ENCODE measurements at places on chromosomes 12 and 14.

GRCh38 chr12:5582018-5582417 is 150.1 kb downstream of the NTF3 start:
- DNase-seq = no peak

GRCh38 chr12:120761519-120761934 is 35.9 kb downstream of the ACADS start:
- DNase-seq = no peak

GRCh38 chr12:4607056-4607455 is 41.8 kb downstream of the AKAP3 start:
- no peak for DNase-seq

- DNase-seq = no peak
Observed at GRCh38 chr14:77342726-77343397, 22.0 kb downstream of the GSTZ1 start.

DNA sequence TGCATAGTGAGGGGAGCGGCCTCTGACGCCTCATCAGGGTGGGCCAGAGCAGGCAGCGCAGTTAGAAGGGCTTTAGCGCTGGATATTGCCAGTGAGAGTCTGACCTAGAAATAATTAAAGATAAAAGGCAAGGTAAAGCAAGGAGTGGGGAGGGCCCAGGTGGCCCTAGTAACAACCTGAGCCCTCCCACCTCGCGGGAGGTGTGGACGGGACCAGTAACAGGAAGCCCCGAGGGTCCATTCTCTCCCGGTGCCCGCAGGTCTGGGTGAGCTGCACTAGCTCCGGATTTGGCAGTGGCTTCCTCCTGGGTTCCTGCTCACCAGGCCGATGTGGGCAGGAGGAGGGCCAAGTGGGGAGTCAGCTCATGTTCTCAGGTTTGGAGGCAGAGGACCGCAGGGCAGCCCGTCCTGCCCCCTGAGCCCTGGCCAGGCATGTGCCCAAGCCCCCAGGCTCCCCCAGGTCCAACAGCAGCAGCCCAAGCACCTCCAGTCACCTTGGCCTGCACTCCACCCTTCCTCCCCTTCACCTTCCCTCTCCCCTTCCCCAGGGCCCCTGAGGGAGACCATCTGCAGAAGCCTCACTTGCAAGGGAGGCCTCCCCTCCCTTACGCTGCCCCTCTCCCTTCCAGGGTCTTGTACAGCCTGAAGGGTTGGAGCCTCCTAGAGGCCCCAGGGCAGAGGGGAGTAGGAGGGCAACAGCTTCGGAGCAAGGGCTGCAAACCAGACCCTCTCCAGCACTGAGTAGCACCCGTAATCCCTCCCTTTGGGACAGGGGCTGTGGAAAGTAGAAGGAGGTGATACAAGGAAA is 144.3 kb upstream of the FKBP4 start:
- no peak for DNase-seq

- DNase-seq = no peak
Observed at GRCh38 chr12:26122681-26123481, 2.0 kb downstream of the BHLHE41 start.

DNA sequence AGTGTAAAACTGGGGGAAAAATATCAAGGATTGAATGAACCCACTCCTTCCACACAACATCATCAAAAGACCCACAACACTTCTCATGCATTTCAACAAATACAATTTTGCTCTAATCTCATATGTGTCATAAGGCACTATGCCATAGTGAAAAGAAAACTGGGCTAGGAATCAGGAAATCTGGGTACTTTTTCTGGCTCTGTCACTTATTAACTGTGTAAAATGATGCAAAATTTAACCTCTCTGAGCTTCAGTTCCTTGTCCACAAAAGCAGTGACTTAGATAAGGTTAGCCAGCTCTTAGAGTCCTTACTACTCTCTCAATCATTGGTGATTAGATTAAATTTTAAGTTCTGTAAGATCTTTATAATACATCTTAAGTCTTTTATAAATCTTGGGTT is 250.5 kb upstream of the SOX5 start:
- DNase-seq = no peak

GRCh38 chr12:132444957-132445883 is 44.7 kb upstream of the FBRSL1 start:
- no peak for DNase-seq

- peak; percentile 13 for DNase-seq
Observed at GRCh38 chr14:63759456-63759855, 31.6 kb upstream of the SGPP1 start.

GRCh38 chr14:24253936-24254335 is 9.0 kb downstream of the TGM1 start:
- no peak for DNase-seq

- peak; percentile 38 for DNase-seq
Observed at GRCh38 chr14:79544698-79545070, 666.6 kb downstream of the DIO2 start.

DNA sequence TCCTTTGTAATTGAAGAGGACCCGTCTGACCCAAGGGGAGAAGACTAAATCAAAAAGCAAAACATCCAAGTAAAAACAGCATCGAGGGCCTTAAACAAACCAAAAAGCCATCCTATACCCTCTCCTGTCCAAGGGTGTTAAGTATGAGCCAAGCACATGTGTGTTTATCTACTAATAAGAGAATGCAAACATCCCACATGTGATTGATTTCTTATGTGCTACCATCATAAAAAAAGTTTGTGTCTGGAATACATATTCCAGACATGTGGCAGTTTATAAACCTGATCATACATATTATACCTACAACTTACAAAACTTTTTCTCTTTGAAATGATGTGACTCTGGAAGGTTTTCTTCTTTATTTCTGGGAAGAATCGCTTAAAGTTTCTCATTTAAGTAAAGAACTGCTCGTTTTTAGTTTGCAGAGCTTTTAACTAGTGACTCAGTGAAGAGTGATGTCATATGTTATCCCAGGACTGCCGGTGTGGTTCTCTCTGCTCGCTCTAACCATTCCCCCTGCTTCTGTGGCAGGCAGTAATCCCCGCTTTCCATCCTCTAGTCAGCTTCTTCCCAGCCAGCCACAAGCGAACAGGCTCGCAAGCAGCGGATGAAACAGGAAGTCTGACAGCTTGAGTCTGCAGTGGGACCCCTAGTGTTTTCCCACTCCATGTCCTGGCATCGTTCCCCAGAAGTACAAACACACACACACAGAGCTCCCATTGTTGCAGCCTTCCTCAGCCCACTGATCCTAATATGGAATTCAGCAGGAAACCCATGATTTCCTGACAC is 431 bp upstream of the RHOJ start:
- peak; percentile 71 for DNase-seq

GRCh38 chr14:42927313-42927712 is 1320.6 kb downstream of the LRFN5 start:
- no peak for DNase-seq

GRCh38 chr12:127555071-127555470 is 711.9 kb upstream of the TMEM132C start:
- no peak for DNase-seq

DNA sequence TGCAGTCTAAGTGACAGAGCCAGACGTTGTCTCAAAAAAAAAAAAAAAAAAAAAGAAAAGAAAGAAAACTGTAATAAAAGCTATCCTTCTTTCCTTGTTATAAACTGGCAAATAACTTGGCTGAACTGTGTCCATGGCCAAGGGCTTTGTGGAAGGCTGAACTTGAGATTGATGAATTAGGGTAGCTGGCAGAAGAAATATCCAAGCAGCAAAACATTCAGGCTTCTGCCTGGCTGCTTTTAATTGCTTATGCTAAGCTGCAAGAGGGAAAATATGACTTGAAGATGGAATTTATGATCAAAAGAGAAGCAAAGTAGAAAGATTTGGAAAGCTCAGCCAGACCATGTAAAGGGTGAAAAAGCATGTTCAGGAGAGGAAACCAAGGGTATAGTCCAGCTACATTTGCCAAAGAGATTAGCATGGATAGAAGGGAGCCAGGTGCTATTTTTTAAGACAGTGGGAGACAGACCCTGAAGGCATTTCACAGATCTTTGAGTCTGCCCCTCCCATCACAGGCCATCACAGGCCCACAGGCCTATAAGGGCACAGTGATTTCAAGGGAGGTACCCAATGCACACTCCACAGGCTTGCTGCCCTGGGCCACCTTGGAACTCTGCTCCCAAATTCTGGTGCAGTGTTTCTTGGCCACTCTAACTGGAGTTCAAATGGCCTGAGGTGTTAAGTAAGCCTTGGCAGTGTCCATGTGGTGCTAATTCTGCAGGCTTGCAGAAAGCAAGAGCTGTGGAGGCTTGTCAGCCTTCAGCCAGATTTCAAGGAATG is 226.0 kb downstream of the AEBP2 start:
- DNase-seq = no peak

- peak; percentile 59 for DNase-seq
Observed at GRCh38 chr14:75433631-75434071, 5.8 kb downstream of the JDP2 start.
